ENCODE measurements at places on chromosomes 6 and 20.

DNA sequence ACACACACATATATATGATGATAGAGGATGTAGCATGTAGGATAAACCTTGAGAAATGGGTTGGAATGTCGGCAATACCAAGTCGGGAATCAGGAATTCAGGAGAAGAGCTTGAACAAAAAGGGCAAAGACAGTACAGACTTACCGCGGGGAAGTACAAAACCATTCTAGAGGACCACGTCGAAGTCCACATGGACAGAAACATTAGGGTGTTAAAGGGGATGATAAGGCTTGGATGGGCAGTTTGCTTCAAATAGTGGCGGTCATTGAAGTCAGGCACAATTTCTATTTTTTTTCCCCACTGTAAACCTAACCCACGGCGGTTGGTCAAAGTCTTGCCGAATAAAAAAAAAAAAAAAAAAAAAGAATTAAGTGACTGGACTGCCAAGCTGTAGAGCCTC, 766 bp upstream of the NUS1 start:
- DNase-seq = no peak

GRCh38 chr20:35344354-35344837, 52.2 kb upstream of the FAM83C start:
- DNase-seq = peak; percentile 37

DNA sequence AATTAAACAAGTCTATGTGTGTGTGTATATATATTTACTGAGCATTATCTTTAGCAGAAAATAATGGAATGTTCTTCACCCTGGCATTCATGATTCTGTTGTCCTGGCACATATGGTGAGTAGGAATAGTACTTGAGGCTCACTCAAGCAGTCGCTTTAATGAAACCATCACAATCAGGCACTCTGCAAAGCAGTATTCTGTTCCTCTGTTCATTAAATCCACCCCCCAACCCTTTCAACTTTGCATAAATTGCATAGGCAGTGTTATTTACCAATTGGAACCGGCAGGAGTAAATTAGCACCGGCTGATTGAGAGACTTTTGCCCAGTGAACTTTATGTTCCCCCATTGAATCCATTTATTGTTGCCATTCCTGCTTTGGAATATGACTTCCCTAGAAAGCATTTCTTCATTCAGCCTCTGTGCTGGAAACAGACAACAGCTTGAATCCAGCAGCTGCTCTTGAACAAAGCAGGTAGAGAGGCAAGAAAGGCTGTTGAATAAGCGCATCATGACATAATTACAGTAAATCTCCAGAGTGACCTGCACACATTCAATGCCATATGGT, 268.0 kb upstream of the RNF217 start:
- no peak for DNase-seq

GRCh38 chr6:56642366-56643261, at the start of gene DST:
Gene DST (minus strand): TSS chr6:56642889.
- no peak for DNase-seq

- no peak for DNase-seq
Observed at GRCh38 chr20:52896348-52896747, 75.8 kb upstream of the TSHZ2 start.

DNA sequence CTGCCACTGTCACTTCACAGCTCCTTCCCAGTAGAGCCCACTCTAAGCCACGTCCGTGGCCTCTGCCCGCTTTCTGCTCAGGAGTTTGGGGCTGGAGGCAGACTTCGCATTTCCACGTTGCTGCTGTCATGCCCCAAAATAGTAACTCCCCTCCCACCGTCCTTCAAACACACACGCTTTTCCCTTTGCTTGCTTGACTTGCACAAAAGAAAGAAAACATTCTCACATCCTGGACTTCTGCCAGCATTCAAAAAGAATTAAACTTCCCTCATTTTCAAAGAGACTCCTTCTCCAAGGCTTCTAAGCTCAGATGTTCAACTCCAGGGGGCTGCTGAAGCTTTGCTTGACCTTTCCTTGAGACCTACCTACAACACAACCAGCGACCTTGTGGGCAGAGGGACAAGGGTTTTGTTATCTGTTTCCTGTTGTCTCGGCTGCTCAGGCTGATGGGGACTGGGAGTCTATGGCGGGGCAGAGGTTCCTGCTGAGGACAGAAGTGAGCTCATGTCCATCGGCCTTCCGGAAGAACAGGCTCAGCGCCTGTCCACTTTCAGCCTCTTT, 263.8 kb upstream of the FOXQ1 start:
- DNase-seq = no peak

DNA sequence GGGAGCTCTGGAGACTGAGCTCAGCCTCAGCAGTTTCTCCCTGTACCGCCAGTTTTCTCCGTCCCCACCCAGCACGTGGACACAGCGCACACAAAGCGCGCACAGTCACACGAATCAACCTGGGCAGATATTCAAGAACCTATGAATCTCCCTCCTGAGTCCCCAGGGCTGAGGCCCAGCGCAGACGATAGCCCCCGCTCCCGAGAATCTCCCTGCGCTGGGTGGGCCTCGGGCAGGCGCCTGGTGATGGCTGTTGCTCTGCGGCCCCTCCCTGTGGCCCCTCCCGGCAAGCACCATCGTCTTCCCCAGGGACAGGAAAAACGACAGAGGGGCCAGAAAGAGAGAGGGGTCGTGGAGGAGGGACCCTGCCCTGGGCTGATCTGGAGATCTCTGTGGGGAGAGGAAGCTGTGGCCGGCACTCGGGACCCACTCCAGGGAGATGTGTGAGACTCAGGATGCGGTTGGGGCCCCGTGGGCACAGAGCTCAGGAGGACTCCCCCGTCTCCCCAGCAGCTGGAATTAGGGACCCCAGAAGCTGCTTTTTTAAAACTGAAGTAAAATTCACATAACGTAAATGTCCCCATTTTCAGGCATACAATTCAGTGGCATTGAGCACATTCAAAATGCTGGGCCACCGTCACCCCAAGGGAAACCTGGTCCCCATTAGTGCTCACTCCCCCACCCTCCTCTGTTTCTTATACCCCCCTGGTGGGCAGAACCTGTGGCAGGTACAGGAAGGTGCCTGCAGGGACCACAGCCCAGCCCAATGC, 330.8 kb downstream of the TAF4 start:
- DNase-seq = no peak

GRCh38 chr6:18515767-18516166, 128.6 kb downstream of the RNF144B start:
- DNase-seq = no peak

- no peak for DNase-seq
Observed at GRCh38 chr20:62837790-62838127, 20.9 kb downstream of the COL9A3 start.

DNA sequence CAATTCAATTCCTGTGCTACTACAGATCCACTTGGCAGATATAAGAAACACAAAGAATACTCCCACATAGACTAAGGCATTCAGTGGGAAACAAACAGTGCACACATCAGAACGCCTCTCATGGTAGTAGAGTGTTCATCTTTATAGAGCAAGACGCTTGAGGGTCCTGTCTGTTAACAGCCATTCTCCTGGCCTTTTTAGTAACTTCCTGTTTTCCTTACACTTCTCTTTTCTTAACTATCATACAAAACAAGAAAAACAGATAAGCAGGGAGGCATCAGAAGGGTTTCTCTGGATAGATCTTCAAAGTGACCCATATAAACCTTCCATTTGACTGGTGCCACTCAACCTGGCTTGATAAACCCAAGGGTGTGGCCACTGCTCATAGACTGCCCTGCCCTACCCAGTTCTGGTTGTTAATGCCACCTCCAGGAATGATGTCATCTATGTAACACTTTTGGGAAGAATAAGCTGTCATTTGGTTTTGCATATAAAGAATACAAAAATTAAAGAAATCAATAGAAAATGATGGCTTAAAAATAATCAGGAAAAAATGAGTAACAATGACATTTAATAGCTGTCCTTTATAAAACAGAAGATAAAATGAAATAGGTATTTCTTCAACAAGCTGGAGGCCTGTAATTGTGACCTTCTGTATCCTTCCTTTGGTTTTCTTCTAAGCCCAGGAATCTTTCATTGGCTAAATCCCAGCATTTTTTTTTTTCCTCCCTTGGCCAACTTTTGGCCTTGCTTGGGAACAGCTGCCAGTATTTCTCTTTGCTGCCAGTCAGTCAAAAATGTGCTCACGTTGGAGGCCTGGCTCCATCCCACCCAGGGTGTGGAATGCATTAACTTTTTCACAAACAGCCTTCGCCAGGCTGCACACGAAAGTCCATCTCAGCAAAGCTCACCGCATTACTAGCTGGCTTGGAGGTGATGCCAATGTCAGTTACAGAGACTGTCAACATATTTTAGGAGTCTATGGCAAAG, 103.5 kb downstream of the GJA10 start:
- DNase-seq = no peak

GRCh38 chr6:150686566-150686965, 86.9 kb downstream of the PLEKHG1 start:
- DNase-seq = no peak

- no peak for DNase-seq
Observed at GRCh38 chr20:54070187-54070987, at the start of gene BCAS1. Gene BCAS1 (minus strand): TSS chr20:54070594. CDS start chr20:54058718, 11,876 bp downstream.

- no peak for DNase-seq
Observed at GRCh38 chr6:146803601-146804000, 204.8 kb downstream of the ADGB start.

DNA sequence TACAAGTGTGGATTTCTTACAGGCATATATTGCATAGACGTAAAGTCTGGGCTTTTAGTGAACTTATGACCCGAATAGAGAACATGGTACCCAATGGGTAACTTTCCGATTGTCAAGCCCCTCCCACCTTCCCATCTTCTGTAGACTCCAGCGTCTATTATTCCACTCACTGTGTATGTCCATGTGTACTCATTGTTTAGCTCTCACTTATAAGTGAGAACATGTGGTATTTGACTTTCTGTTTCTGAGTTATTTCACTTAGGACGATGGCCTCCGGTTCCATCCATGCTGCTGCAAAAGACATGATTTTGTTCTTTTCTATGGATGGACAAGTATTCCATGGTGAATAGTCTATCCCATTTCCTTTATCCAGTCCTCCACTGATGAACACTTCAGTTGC, 306.4 kb downstream of the CD83 start:
- no peak for DNase-seq

DNA sequence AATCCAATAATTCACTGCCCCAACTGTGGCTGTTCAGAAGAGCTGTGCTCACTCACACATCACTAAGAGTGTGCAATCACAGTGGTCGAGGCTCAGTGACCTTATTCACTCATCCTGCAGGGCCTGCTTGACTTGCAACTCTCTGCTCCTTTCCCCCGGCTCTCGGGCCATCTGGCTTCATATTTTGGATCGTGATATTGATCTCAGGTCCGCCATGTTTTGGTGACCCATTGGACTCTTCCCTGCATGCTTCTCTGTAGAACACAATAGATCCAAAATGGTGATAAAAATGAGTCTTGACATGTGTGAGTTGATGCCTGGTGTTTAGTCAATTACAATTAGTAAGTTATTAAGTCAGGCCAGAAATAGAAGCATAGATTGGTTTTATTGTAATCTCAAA, 313.9 kb upstream of the SOX4 start:
- no peak for DNase-seq

DNA sequence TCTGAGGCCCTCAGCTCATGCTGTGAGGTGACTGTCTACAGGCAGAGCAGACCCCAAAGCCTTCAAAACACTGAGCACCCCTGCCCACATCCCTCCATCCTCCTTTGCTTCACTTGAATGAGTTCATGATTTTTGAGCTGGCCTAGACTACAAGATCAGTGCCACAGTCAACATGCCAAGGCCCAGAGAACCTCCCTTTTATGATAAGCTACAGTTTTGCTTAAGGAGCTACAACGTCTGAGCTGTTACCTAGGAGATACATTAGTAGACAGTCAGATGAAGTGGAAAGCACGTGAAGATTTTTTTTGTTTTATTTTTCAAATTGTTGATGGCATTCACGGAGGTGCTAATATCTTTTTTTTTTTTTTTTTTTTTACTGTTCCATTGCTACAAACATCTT, 139.0 kb downstream of the SOBP start:
- DNase-seq = no peak

- DNase-seq = no peak
Observed at GRCh38 chr6:160391419-160392116, 43.4 kb downstream of the SLC22A3 start.

DNA sequence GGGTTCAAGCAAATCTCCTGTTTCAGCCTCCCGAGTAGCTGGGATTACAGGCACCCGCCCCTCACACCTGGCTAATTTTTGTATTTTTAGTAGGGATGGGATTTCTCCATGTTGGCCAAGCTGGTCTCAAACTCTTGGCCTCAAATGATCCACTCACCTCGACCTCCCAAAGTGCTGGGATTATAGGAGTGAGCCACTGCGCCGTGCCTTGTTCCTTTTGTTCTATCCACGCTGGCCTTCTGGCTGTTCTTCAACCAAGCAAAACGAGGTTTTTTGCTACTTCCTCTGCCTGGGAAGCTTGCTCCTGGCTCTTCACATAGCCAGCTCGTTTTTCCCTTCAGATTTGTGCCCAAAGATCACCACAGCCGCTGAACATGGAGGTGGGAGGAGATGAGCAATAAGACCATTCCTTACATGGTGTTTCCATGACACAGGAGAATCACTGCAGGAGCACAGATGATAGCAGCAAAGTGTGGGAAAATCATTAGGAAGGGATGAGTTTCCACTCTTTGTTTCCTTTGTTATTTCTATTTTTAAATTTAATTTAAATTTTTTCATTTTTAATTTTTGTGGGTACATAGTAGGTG, 201.0 kb upstream of the ZNF217 start:
- DNase-seq = no peak

- no peak for DNase-seq
Observed at GRCh38 chr20:45109634-45110033, 5.3 kb downstream of the WFDC5 start.

DNA sequence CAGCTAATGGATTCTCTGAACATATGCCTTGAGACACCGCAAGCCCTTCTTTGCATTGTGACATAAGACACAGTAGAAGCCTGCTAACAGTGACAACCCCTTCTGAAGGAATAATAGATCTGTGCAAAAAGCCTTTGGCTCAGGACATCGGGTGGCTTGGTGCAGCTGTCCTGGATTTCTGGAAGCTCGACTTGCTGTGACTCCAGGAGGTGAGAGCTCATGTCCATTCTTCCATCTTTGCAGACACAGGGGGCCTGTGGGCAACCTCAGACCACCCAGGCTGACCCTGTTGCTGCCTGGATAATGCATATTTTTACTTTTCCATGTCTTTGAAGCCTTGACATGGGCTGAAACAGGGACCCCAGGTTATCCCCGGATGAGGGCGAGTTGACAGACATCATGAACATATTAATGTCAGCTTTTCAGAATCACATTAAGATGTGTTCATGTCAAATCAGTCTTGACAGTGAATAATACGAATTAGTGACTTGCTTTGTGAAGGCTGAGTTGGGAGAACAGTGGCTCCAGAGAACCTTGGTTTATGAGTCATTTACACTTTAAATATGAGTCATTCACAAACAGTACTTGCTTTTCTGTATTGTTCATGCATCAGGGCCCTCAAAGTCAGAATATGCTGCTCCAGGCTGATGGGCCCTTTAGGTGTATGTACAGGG, 66.8 kb upstream of the IYD start:
- DNase-seq = peak; percentile 20
